ENCODE measurements at places on chromosomes 6 and 20.

GRCh38 chr6:105192707-105193465 lies 13.1 kb upstream of the POPDC3 start:
- no peak for DNase-seq

DNA sequence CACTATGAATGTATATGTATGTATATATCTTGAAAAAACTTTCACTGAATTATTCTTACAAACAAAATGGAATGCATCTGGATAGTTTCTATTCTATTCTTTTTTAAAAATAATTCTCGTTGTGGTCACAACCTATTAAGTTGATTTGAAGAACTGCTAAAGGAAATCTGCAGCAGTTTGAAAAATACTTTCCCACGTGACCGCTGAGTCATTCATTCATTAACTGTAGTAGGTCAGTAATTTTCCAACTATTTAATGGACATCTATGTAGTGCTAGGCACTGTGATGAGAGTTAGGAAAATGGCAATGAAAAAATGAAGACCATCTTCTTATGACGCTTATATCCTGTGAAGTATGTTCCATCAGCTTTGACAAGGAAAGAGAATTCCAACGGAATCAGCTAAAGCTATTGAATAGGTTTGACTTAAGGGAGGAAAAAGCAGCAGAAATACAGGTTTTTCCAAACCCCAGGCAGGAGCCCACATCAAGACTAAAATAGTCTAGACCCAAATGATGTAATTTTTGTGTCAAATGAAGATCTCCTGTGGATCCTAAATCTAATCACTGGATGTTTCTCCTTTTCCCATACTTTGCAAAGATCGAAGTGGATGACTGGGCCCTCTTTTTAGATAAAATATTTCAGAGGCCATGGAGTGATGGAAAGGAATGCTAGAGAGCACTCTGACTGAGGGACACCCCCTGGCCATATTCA lies 4.1 kb upstream of the EFHC1 start:
- no peak for DNase-seq

DNA sequence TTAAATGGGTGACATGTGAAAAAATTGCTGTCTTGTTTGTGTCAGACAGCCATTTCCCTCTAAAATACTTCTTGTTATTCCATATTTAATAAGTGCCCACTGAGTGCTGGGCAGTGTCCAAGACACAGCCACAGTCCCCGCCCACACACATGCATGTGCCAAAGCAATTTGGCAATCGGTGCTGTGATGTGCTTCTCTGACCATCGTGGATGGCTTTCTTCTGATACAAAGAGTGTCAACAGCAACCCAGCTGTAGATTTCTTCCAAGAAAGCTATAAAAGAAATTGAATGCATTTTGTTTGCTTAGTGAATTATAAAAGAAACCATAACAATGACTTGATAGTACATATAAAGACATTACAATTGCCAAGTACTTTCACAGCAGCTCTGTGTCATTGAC lies 140.5 kb upstream of the ATXN1 start:
- DNase-seq, result no peak

DNA sequence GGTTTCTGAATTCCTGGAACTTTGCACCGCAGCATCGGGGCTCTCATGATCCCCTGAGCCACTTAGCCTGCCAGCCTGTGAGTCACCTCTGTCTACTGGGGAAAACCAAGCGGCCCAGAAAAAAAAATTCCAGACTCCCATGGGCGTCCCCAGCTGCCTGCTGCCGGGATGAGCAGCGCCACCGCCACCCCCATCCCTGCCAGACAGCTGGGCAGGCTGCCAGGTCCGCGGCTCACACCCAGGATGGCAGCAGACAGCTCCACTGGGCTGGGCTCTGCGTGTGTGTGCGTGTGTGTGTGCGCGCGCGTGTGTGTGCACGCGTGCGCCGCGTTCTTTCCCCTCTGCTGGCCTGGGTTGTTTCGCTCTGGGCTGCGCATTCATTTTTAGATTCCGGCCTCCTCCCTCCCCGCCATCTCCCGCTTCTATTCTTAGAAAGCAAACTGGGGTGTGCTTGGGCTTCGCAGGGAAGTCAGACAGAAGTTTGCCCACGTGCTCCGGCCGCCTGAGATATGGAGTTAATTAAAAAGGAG lies 38.9 kb upstream of the PMEPA1 start:
- peak; percentile 6 for DNase-seq

- peak; percentile 77 for DNase-seq
These were observed 61.5 kb upstream of the HDDC2 start for GRCh38 chr6:125363039-125363823.

DNA sequence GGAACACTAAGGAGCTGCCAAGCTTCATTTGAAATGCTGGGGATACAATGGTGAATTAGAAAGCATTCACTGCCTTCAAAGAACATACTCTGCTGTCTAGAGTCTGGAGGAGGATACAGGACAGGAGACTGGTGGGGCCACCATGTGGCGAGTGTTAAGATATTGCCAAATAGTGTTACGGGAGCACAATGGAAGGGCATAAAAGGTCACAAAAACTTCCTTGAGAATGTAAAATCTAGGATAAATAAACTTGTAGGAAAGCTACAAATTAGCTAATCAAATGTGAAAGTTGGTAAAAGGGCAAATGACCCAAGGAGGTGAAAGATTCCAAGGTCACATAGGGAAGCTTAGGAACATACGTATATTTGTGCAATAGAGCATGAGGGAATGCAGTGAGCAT lies 271.7 kb downstream of the RFPL4B start:
- DNase-seq, result peak; percentile 5

DNA sequence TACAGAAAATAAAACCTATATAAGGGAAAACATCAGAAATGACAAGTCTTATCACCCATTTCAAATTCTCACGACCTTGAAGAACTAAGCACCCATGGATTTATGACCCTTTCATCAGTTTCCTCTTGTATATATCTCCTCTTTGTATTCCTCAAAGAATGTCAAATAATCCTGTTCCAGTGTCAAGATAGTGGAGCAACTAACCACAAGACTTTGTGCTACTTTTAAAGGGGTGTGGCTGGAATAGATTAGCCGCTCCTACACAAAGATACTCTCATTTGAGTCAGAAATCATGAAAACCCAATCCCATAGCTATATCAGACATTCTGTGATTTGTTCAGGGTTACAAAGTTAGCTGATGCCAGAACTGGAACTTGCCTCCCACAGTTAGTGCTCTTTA lies 6.6 kb downstream of the REPS1 start:
- no peak for DNase-seq

GRCh38 chr6:49978332-49979226 lies 9.2 kb upstream of the DEFB113 start:
- no peak for DNase-seq

DNA sequence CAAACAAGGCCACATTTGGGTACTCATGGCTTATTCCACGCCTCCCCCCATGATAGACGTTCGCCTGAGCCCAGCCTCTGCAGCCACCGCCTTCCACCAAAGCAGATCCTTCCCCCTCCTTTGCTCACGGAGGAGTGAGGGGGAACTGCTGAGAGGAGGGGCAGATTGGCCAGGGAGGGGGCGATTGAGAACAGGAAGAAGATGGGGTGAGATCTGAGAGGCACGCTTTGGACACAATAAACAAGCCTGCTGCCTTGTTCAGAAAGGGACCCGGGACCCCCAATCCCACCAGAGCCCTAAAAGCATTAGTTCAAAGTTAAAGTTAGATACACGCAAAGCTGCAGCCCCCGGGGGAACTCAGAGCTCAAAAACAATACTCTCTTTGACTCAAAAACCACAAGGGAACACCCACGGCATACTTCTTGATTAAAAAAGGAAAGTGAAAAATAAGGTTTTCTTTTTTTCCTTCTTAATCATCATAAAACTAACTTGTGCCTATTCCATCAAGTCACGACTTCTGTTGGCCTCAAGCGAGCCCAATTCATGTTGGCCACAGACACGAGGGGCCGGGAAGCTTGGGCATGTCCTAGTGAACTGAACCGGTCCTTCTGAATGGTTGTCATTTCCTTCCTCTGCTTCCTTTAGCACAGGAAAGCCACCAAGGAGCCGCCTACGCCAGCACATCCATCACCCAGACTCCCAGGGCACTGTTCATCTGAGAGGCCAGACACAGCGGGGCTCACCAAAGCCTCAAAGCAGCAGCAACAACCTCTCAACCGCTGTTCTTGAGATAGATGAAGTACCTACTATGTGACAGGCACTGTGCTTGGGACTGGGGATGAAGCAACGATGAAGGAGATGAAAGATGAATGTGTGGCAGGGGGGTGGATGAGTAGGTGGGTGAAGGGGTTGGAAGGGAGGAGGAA lies 44.7 kb downstream of the NFATC2 start:
- no peak for DNase-seq
